ENCODE measurements at places on chromosomes 5 and 9. TPM values are rescaled to one million over a fixed set of nuclear protein-coding genes. Genes with fewer than 3 reads are reported as not detected.

RNF183 gene
- not detected for total RNA-seq

IL13 gene
- not detected for total RNA-seq

PDE6A gene
- total RNA-seq = under 0.01 TPM

GPX3 gene
- 3.8 TPM for total RNA-seq
